Renal pelvis (tissue), 12 donors: ENCODE measurements at places on chromosomes 11 and 22. TPM values are rescaled to one million over a fixed set of nuclear protein-coding genes. Genes with fewer than 3 reads are reported as not detected.

GRCh38 chr22:44576311-44577260 is 78.6 kb upstream of the RTL6 start:
- no peak for DNase-seq

GRCh38 chr22:46458525-46458924 is 78.9 kb downstream of the CELSR1 start:
- no peak for DNase-seq

- no peak for DNase-seq
Measured at GRCh38 chr11:32893093-32893342, 407 bp downstream of the QSER1 start.

The ADAMTS15 gene
- 65.7 TPM for polyA plus RNA-seq

The GTSE1 gene
- 18.6 TPM for polyA plus RNA-seq

DNA sequence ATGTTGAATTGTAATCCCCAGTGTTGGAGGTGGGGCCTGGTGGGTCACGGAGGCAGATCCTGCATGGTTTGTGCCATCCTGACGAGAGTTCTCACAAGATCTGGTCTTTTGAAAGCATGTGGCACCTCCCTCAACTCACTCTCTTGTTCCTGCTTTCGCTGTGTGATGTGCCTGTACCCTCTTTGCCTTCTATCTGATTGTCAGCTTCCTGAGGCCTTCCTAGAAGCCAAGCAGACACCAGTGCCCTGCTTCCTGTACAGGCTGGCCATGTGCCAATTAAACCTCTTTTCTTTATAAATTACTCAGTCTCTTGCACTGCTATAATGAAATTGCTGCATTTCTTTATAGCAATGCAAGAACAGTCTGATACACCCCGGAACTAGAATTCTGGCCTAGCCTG is 13.1 kb downstream of the PTPN5 start:
- no peak for DNase-seq

- no peak for DNase-seq
Measured at GRCh38 chr11:129960216-129961214, 42.1 kb downstream of the PRDM10 start.

GRCh38 chr22:31561238-31561887 is 65.0 kb downstream of the SFI1 start:
- DNase-seq: peak; percentile 65

The FIBIN gene
- 16.4 TPM for polyA plus RNA-seq

The UBQLN3 gene
- polyA plus RNA-seq: not detected

DNA sequence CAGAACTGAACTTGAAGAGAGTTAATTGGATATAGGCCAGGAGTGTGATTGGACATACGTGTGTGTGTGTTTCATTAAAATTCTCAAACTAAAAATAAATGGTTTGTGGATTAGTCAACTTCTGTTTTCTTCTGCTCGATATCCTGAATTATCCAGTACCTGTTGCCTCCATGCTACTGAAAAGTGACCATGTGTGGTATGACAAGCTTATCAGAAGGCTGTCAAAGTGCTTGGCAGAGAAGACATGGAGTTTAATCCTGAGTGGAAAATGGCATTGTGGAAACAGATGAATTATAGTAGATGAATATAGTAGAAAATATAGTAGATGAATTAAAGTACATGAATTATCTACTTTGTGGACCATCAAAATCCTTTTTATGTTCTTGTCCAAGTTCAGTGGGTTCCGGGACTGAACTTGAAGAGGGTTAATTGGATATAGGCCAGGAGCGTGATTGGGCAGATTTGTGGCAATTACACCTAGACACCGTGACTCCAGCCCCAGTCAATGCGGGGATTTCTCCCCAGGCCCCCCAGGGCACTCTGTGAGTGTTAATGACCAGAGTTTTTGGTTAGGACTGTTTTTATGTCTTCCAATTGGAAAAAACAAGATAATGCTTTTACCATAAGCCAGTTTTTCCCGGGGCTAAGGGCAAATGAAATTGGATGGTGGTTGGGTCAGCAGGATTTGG is 30.1 kb downstream of the GRAMD1B start:
- DNase-seq: no peak

The SLC22A6 gene
- 25.1 TPM for polyA plus RNA-seq

GRCh38 chr22:25348391-25348790 is 129.0 kb downstream of the CRYBB2 start:
- DNase-seq: no peak

DNA sequence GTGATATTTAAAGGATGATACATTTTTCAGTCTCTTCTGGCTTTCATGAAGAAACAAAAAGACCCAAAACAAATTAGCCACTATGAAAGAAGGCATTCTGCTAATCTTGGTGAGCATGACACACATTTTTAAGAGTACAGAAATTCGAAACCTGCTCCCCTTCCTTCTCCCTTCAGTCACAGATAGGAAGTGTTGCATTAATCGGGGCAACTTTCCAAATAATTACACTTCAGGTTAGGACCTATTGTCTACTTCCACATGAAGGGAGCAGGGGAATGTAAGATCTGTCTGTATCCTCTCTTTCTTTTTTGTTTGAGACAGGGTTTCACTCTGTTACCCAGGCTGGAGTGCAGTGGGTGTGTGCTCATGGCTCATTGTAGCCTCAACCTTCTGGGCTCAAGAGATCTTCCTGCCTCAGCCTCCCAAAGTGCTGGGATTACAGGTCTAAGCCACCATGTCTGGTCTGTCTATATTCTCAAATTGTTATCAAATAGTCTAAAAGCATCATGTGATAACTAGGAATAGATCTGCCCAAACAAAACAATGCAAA is 45.8 kb downstream of the NCAM1 start:
- DNase-seq: no peak

- no peak for DNase-seq
Measured at GRCh38 chr11:74849525-74850391, 99.1 kb downstream of the XRRA1 start.

DNA sequence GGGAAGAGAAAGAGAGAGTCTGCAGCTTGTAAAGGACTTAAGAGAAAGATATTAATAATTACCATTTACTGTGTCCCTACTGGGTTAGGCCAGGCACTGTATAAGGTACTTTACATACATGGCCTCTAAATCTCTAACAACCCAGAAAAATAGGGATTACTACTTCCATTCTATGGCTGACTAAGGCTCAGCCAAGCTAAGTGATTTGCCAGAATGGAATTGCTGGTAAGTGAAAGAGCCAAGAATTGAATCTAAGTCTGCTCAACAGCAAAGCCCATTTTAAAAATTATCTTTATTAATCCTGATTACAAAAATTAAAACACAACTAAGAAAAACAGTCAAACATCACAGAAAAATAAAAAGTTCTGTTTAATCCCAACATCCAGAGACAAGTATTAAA is 21.4 kb downstream of the XRRA1 start:
- DNase-seq: no peak

The RIC3 gene
- 10.9 TPM for polyA plus RNA-seq

The ALDH3B2 gene
- polyA plus RNA-seq: 3.2 TPM

DNA sequence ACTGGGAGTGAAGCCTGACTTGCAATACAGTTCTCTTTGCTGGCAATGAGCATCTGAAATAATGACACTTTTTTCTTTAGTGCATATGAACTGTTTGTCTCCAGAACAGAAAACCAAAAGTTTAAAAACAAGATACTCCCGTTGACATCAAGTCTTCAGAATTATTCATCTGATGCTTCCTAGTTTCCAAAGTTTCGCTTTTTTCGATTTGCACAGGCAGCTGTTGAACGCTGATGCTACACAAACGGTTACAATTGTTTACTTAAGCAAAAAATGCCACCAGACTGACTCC is 612 bp upstream of the BIRC2 start:
- DNase-seq: no peak

GRCh38 chr22:32596471-32596870 is 121.9 kb downstream of the FBXO7 start:
- no peak for DNase-seq

- no peak for DNase-seq
Measured at GRCh38 chr22:20146777-20147176, 4.1 kb downstream of the CCDC188 start.
